ENCODE measurements at places on chromosomes 6 and 20. TPM values are rescaled to one million over a fixed set of nuclear protein-coding genes. Genes with fewer than 3 reads are reported as not detected.

DNA sequence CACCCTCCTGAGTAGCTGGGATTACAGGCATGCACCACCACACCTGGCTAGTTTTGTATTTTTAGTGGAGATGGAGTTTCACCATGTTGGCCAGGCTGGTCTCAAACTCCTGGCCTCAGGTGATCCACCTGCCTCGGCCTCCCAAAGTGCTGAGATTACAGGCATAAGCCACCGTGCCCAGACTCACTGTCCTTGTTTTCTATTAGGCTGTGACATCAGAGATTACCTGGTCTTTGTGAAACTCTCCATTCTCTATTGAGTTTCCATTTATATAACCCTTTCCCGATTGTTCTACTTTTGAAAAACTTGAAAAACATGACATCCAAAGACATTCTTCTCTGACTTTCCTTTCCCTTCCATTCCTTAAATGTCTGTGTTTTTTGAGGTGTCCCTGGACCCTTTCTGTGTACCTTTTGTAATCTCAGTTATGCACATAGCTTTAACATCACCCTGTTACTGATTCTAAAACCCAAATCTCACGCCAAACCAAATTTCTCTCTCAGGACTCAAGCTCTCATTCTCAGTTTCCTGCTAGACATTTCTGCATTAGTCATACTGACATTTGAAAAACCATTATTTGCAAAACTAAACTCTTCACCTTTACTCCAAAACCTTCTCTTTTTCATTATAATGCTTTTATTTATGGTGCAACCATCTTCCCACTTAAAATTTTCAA lies 137.0 kb downstream of the KHDC1L start:
- DNase-seq = no peak

DNA sequence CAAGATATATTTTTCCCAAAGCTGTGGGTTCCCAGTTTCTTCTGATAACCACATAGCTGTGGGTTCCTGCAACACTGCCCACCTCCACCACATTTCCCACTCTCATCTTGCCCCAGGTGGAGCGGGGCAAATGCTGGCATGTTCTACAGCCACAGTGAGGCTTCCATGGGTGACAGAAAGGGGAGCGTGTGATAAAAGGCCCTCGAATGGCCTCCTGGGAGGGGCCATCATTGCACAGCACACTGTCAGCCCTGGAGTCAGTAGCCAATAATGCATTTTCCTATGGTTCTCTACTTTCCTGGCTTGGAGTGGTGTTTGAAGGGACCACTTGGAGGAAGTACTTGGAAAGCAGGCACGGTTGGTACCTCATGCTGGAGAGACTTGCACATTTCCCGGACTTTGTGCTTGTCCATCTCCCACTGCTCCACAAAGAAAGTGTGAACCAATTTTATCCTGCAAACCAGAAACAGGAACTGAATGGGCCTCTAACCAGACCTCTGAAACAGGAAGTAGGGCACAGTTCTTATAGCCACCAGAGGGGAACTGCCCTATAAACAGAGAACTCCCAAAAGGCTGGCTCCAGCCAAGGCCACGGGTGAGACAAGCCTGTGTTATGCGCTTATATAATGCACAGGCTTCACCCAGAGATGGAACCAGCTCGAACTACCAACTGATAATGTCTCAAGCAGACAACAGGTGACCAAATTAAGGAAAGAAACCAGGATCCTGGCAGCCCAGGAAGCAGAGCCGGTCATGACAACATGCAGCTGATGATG lies 8.6 kb downstream of the MAP3K5 start:
- DNase-seq = no peak

- no peak for DNase-seq
These were observed 38.1 kb upstream of the HLA-E start for GRCh38 chr6:30450909-30451841.

GRCh38 chr6:24125980-24126379 lies at the start of gene NRSN1:
NRSN1 (plus strand) TSS chr6:24126215; CDS start chr6:24134328, 8,113 bp downstream.
- DNase-seq = no peak

Gene TBXT
- not detected for total RNA-seq

GRCh38 chr6:40457261-40457660 lies 129.9 kb downstream of the LRFN2 start:
- no peak for DNase-seq

Gene LRP11
- total RNA-seq = 11.1 TPM

Data from left lobe of liver (tissue), 2 donors.